ENCODE measurements at places on chromosomes 3 and 15.

GRCh38 chr3:44242721-44243120 is 1.0 kb downstream of the TOPAZ1 start:
- no peak for DNase-seq

DNA sequence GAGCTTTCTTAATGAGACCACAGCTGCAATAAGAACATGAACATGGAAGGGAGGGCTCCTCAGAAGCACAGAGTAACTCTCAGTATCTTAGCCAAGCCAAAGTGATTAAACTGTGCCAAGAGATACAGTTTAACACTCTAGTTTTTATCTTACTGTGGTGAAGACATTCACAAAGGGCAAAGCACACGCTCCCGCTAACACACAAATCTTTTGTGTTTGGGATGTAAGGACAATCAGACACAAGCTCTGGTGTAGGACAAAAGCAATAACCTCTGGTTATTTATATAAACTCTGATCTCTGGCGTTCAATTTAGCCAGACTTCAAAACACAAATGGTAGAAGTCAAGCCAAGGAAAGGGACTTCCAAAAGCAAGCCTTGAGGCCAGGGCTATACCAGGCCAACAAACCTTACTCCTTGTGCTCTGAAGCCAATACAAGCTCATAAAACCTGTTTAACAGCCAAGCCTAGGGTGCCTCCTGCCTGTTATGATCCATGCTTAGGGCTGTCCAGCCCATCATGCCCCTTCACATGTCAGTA is 27.8 kb downstream of the DPH3 start:
- DNase-seq = no peak

GRCh38 chr3:70358978-70359580 is 46.6 kb upstream of the MDFIC2 start:
- no peak for DNase-seq

DNA sequence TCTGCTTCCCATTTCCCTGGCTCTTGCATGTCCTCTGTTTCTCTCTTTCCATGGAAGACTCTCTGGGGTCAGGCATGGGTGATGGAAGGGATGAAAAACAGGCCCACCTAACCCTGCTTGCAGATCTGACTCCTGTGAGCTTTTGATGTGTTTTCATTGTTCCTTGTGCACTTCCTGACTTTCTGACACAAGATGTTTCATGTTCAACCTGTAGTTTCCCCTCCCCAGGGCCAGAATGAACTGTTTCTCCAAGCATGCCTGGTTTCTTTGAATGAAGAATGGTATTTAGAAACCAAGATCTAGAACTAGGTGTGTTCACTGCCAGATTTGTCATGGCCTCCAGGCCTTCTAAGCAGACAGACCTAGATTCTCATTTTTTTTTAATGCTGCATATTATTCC is 36.1 kb upstream of the CRTC3 start:
- DNase-seq = no peak

DNA sequence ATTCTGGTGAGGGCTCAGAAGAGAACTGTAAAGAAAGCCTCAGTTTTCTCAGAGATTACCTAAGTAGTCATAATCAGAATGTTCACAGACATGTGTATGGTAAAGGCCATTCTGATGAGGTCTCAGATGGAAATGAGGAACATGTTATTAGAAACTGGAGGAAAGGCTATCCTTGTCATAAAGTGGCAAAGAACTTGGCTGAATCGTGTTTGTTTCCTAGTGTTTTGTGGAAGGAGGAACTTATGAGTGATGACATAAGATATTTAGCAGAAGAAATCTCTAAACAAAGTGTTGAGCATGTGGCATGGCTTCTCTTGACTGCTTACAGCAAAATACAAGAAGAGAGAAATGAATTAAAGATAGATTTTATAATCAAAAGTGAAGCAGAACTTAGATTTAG is 12.8 kb upstream of the KLHL40 start:
- DNase-seq = no peak

GRCh38 chr3:128735287-128735686 is 9.3 kb downstream of the RAB7A start:
- no peak for DNase-seq

Measured in NCI-H2171 (cell line).